ENCODE measurements at places on chromosomes 11 and 22.

- DNase-seq, result peak; percentile 72
Measured at GRCh38 chr22:35538801-35539321, 1.8 kb upstream of the RASD2 start.

DNA sequence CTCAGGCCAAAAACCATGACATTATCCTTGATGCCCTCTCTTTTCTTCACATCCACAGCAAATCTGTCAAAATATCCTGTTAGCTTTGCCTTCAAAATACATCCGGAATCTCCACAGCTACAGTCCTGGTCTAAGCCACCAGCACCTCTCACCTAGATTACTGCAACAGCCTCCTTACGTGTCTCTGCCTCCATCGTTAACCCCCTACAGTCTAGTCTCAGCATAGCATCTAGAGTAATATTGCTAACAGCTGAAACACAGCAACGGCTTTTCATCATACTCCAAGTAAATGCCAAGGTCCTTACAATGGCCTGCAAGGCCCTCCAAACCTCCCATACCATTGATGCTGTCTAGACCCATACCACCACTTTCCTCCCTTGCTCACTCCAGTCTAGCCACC, 4.4 kb downstream of the TSG101 start:
- no peak for DNase-seq

DNA sequence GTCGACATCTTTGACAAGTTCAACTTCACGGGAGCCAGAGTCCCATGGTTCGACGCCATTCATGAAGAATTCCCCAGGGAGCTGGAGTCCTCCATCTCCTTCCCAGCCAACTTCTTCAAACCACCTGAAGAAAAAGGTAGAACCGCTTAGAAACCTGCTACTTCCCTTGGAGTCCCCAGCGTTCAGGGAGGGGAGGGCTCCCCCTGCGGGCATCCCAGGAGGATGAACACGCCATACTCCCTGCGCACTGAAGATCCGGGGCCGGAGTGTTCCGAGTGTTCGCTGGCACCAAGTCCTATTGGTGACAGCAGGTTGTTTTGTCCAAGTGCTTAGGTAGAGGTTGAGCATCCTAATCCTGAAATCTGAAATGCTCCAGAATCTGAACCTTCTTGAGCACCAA, 51.7 kb upstream of the PRODH start:
- no peak for DNase-seq

DNA sequence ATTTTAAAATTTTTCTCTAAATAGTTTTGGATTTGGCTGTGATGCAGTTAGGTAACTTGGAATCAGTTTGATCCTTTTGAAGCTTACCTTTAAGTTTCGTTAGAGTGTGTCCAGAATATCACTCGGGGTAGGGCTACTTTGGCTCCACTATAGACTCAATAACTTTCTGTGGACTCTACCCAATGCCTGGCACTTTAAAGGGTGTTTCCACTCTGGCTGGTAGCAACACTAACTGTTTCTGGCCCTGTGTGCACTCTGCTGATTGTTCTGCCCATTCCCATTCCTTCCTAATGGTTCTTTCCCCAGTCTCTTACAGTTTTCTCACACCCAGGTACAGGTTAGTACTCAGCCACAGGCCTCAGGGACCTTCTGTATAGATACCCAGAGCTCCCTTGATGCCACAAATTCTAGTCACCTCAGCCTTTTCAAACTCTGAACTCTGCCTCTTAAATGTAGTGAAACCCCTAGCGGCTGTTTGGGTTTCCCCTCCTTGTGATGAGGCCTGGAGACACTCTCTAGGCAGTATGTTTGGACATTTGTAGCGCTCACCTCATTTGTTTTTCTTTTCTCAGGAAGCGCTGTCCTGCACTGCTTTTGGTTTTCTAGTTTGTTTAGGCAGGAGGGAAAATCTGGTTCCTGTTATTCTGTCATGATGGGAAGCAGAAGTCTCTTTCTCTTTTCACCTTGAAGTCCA, 16.8 kb downstream of the CUL5 start:
- DNase-seq, result no peak

DNA sequence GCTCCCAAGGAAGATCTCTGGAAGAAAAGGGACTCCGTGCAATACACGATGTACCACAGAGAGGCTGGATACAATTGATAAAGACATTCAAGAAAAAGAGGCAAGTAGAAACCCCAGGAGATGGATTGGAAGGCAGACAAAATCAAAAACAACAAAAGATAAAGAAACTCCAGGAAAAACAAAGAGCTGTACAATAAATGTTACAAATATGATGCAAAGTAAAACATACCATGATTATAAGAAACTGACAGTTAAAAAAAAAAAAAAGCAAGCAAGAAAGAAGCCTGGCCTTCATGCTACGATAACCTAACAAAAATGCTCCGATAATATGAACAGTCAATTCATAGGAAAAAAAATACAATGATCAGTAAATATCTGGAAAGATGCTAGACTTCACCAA, 10.5 kb upstream of the SIGIRR start:
- DNase-seq, result no peak

- DNase-seq, result no peak
Measured at GRCh38 chr11:27386181-27386845, 23.3 kb upstream of the CCDC34 start.

GRCh38 chr11:86335131-86335767, 33.2 kb downstream of the HIKESHI start:
- DNase-seq, result no peak

DNA sequence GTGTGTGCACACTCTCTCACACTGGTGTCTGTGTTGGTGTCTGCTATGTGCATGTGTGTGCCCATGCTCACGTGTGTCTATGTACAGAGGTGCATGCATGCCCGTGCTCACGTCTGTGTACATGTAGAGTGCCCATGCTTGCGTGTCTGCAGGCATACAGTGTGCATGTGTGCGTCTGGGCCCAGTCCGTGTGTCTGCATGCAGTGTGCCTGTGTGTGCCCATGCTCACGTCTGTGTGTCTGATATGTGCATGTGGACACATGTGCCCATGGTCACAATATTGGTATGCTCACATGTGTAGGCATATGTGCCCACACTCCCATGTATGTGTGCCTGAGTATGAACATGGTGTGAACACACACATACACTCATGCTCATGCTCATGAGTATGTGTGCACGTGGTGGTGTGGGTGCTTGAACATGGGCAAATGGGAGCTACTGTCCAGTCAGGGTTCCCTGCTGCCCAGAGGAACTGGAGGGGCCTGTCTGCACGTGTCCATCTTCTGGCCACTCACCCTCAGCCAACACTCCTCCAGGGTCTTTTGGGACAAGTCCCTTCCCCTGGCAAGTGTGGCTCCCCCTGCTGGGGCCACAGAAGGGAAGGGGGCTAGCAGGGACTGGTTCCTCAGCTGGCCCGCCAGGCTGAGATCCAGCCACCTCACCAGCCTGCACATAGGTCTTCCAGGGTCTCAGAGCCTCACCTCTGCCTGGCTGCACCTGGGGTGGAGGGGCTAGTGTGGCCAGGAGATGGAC, 7.3 kb upstream of the TBX1 start:
- no peak for DNase-seq

DNA sequence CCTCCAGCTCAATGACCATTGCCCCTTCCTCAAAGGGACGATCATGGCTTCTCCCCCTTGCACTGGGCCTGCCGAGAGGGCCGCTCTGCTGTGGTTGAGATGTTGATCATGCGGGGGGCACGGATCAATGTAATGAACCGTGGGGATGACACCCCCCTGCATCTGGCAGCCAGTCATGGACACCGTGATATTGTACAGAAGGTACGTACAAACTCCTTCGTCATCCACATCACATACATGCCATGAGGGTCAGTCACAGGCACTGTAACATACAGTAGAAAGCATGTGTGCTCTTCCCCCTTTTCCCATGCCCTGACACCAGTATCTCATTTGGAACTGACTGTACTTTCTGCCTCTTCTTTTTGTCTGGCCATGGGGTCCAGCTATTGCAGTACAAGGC, 4.0 kb downstream of the TAF10 start:
- no peak for DNase-seq

DNA sequence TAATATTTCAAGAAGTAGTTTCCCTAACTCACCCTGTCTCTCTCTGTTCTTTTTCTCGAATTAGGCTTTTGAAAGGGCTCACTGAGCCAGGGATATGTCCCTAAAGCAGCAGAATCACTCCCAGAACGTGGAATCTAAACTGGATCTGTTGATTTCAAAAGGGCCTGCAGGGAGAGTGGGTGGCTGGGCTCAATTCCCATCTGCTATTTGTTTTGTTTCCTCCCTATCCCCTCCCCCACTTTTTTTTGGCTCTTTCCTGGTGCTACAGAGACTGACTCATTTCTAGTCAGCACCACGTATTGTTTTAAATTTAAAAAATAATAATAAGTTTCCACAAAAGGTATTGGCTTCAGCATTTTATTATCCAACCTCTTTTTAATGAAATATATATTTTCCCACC, 961.5 kb downstream of the FAM181B start:
- DNase-seq, result no peak

DNA sequence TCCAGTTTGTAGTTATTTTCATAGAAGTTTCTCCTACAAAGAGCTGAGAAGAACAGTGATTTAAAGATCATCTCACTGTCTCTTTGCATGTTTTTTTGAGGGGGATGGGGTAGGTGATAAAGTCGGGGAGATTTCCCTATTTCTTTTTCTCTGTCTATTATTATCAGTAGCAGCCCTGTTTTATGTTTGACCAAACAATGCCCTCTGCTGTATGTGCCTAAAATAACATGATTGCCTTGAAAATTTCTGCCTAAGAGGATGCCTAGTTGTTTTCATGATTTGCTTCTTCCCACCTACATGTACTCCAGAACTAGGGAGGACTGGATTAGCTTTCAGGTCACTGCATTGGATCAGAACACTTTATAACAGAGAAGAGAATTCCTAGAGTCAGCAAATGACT, 1330.2 kb downstream of the LRRC4C start:
- no peak for DNase-seq

DNA sequence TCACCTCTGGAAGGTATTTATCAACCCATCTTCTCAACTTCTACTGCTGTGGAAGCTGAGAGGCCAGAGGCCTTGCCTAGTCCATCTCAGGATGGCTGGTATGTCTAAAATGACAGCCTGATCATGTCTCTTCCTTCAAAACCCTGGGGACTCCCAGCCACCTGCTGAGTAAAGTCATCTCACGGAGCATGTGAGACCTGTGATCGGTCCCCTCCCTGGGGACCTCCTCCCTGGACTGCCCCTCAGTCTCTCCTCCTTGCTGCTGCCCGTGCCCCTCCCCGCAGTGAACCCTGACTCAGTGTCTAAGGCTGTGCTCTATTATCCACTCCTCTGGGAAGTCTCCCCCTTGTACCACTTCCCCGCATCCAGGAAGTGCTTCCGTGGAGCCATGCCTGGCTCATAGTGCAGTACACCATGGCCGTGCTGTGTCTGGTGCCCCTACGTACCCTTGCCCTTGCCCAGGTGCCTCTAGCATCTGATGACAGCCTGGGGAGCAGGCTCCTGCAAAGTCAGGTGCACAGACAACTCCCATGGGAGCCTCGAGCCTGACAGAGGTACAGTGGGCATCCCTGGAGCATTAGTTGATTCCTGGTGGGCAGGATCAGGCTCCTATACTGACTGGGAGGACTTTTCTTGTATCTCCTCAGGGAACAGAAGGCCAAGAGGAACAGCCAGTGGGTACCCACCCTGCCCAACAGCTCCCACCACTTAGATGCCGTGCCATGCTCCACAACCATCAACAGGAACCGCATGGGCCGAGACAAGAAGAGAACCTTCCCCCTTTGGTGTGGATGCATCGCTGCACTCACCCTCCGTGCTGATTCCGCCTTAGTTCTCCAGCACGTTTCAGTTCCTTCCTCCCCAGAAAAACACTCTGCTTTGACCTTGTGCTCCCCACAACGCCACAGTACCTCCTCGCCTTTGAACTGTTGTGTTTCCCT, 13.8 kb downstream of the SMARCB1 start:
- DNase-seq, result no peak

DNA sequence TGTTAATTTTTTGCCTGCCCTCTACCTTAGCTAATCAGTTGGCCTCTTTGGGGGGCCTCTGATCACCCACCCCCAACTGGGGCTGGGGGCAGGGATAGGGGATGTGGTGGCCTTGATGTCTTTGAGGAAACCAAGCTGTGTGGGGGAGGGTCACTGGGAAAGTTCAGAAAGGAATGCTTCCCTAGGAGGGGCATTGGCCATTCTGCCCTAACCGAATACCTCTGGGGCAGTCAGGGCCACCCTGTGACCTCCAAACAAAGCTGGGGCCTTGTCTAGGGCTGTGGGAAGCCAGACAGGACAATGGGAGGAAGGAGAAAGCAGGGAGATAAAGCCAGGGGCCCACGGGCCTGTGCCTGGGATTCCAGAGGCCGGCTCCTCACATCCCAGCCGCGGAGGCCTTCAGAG, 97.5 kb downstream of the TSPAN18 start:
- DNase-seq, result no peak

- DNase-seq, result no peak
Measured at GRCh38 chr11:112856591-112856990, 104.6 kb upstream of the NCAM1 start.

DNA sequence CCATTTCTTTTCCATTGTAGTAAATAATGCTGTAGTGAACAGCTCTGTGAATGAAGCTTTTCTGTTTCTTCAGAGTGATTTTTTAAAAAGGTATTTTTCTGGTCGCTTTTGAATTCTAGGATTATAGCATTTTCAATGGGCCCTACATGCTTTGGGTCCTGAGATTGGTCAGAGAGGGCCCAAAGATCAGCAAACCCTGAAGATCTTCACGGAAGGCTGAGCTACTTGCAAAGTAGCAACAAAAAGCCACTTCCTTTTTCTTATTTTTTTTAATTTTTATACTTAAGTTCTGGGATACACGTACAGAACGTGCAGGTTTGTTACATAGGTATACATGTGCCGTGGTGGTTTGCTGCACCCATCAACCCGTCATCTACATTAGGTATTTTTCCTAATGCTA, 200.5 kb downstream of the FAT3 start:
- DNase-seq, result no peak

DNA sequence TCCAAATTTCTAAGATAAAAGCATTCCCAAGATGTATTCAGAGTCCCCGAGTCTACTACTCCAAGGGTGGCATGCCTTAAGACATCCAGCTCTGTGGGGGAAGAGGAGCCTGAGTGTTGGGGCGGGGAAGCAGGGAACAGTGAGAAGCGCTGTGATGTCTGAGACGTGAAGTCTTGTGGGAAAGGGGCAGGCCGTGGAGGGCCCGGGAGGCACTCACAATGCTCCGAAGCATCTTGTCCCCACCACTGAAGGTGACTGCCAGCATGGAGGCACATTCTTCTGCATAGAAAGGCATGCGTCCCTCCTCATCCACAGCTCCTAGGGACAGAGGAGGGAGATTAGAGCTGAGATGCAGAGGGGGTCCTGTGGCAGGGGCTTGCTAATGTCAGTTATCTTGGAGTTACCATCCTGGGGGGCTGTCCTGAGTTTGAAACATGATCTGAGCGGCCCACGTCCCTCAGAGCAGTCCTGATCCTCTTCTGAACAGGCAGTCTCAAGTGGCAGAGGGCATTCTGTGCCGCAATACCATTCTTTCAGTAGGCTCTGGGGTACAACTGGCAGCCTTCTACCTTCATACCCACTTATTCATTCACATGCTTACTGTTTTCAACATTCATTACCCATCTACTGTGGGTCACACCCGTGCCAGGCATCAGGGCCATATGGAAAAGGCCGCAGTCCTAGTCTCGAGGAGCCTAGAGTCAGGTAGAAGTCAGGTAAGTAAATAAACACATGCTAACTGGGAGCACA, 8.7 kb downstream of the PCSK7 start:
- DNase-seq, result no peak
